Adipocyte (in vitro differentiated cells): ENCODE measurements at places on chromosomes 5 and 9.

GRCh38 chr5:74631081-74631953 lies 9.2 kb downstream of the ENC1 start:
- DNase-seq = peak; percentile 25

DNA sequence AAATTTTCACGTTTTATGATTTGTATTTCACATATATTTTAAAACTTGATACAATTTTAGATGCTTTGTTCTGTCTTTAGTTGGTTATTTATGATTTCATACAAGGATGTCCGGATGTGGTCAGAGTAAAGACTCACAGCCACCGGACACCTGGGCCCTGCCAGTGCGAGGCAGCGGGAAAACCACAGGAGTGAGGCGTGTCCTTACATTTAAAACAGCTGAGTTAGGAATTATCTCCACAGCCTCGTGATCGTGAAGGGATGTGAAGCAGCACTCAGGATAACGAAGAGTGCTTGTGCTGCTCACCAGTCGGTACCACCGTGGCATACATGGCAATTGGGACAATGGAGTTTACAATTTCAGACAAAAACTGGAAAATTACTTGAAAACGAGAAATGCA lies 14.0 kb downstream of the SNX18 start:
- no peak for DNase-seq

- peak; percentile 67 for DNase-seq
These were observed 28.3 kb downstream of the JAK2 start for GRCh38 chr9:5013374-5013773.

- no peak for DNase-seq
These were observed 13.7 kb upstream of the FAM120AOS start for GRCh38 chr9:93467062-93467416.

GRCh38 chr9:97794666-97795065 lies 58.4 kb upstream of the FOXE1 start:
- no peak for DNase-seq

DNA sequence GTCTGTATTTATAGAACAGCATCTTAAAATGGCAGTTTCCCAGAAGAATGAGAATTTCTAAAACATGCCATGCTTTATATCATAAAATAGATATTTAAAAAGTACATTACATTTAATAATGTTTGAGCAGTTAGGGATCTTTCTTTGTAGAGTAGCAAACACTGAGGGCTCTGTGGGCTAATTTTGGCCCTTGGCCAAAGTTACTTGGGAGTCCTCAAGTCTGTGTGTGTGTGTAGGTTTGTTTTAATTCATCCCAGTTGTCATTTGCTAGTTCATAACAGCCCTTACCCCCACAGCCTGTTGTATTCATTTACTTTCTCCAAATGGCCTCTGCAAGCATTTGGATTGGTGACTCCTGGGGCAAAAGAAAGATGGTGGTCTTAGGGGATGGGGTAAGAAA lies 576.4 kb upstream of the SGCD start:
- no peak for DNase-seq

- peak; percentile 42 for DNase-seq
These were observed 531.2 kb upstream of the ZNF608 start for GRCh38 chr5:125277494-125278154.

GRCh38 chr5:74995926-74996325 lies 56.4 kb downstream of the GCNT4 start:
- no peak for DNase-seq

GRCh38 chr9:92714787-92715487 lies 45.0 kb upstream of the IPPK start:
- DNase-seq = no peak

DNA sequence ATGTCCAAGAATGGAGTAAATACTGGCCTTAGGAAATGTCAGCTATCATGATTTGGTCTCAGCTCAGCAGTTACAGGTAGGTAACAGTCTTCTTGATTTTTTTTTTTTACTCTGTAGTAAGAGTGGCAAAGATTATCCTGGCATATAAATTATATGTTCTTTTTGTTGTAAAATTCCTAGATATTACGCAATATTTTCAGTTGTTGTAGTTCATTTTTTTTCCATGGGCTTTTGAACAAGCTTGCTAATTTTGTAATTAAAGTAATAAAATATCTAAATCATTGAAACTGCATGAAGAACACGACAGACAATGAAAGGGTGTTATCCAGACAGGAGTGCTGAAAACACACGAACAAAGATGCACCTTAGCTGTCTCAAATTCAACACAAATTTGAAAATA lies 249.4 kb downstream of the PRDM9 start:
- no peak for DNase-seq
